ENCODE measurements at places on chromosomes 7 and 10.

GRCh38 chr7:24718977-24719491, 38.2 kb downstream of the GSDME start:
- no peak for DNase-seq

GRCh38 chr10:71590781-71591350, 128.7 kb downstream of the C10orf105 start:
- DNase-seq = no peak

GRCh38 chr10:42972946-42973345, 103.9 kb upstream of the RET start:
- DNase-seq = no peak

- DNase-seq = no peak
These were observed 15.2 kb upstream of the LAMB4 start for GRCh38 chr7:108145401-108145800.

GRCh38 chr10:785861-786214, 96.4 kb upstream of the DIP2C start:
- DNase-seq = no peak

All from GM12891 (cell line).